ENCODE measurements at places on chromosomes 5 and 9.

DNA sequence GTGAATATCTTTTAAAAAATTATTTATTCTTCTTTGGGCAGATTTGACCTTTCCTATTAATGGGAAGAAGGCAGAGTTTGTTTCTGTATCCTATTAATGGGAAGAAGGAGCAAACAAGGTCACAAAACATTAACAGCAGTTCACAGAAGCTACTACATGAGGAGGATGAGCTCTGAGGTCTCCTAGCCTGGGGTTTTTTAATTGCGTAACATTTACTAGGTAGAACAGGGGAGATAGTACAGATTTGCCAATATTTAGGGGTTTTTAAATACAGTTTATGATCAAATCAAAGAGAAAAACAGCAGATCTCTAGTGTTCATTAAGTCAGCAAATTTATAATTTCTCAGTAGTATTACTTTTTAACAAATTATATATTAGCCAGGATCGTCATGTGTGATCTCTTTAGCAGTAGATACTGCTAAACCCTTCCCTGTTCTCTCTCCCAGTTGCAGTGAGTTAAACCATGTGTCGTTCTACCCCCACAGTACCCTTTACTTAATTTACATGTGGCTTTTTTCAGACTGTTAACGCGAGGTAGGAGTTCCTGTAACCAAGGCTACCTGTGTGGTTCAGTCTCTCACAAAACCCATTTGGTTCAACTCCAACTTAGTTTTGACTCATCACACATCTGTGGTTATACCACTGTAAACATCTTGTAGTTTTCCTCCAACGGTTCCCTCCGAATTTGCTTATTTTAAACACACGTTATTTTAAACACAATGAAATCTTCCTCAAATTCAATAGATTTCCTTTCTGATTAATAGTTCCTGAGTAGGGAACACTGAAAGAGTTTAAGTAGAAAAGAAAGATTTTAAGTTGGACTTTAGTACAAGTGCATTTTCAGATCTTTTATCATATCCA, 13.3 kb downstream of the SLC25A46 start:
- no peak for DNase-seq

GRCh38 chr5:43006424-43007202, 33.5 kb downstream of the ANXA2R start:
- no peak for DNase-seq

DNA sequence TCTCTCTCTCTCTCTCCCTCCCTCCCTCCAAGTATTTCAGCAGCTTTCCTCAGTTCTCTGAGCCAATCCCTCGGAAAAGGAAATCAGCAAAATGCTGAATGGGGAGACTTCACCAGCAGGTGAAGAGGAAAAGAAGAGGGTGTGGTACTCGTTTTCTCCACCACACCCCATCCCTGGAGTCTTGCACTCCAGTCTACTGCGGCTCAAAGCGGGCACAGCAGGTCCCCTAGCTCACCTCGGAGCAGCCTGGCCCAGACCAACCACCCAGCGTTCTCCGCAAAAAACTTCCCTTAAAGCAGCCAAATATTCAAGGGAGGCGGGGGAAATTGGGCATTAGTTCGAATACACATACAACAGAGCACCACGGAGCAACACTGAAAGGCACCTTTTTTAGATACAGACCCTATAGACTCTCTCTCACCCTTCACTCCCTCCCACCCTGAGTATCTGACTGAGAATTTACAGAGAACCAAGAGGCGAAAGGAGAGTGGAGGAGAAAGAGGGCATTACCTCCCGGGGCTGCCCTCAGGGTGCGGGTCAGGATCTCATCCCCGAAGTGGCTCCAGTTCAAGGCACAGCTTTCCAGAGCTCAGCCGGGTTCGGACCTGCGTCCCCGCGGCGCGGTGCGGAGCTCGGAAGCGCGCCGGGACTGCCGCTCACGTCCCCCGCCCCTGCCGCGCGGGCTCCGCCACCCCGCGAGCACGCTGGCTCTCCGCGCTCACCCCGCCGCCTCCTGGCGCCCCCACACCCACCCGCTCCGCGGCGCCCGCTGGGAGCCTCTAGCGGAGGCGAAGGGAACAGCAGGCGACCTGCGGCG, 1638.5 kb upstream of the C9orf72 start:
- peak; percentile 56 for DNase-seq

DNA sequence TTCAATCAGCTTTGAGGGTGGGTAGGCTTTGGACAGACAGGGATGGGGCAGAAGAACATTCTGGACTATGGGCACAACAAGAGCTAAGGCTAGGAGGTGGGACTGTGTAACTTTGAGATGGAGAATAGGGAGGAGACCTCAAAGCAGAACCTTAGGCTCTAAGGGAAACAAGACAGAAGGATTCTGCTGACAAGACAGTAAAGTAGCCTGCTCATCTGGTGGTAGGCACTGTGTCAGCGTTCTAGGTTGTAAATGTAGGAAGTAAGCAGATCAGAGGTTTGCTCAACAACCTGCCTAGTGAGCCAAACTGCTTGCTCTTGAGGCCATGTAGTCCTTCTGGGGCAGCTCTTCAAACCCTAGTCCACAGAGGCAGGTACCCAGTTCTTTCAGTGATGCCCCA, 15.0 kb upstream of the IL12B start:
- no peak for DNase-seq

- no peak for DNase-seq
These were observed 37.4 kb upstream of the TTC1 start for GRCh38 chr5:159971514-159971913.

DNA sequence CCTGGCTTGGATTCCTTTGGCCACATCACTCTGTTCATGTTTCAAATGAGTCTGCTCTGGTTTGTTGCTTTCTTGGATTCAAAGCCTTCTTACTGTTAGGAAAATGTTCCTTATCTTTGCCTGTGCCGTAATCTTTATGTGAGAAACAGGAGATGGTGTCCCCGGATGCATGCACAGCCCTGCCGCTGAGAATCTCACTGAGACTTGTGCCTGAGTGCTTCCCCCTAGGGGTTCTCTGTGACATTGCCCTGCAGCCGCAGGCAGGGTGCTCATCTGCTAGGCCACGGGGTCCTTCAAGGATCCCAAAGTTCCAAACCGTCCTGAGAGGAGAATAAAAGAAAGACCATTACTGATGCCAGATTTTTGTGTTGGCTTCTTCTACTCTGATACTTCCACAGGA, 81.4 kb upstream of the ANKRD55 start:
- DNase-seq = peak; percentile 8

- DNase-seq = no peak
These were observed 631.4 kb upstream of the DMAC1 start for GRCh38 chr9:8430945-8431344.

- no peak for DNase-seq
These were observed 3.9 kb downstream of the MCIDAS start for GRCh38 chr5:55222985-55223811.

DNA sequence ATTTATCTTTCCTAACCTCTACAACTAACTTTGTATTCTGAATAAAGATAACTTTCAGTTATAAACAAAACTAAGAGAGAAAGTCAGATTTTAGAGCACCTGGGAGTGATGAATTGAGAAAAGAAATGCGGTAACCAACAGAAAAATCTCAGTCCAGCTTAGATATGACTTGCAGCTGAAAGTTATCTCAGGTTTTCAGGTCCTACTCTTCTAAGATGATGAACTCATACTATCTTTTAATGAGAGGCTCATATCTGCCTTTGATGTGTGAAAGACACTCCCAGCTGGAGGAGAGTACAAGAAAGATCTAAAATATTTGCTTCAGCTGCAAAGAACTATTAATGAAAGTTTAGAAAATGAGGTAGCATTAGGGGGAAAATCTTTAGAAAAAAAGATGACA, 190.5 kb downstream of the DENND1A start:
- no peak for DNase-seq

- DNase-seq = no peak
These were observed 20.4 kb downstream of the FAT2 start for GRCh38 chr5:151570512-151571269.

- DNase-seq = no peak
These were observed 243.3 kb upstream of the ACTBL2 start for GRCh38 chr5:57725658-57726504.

DNA sequence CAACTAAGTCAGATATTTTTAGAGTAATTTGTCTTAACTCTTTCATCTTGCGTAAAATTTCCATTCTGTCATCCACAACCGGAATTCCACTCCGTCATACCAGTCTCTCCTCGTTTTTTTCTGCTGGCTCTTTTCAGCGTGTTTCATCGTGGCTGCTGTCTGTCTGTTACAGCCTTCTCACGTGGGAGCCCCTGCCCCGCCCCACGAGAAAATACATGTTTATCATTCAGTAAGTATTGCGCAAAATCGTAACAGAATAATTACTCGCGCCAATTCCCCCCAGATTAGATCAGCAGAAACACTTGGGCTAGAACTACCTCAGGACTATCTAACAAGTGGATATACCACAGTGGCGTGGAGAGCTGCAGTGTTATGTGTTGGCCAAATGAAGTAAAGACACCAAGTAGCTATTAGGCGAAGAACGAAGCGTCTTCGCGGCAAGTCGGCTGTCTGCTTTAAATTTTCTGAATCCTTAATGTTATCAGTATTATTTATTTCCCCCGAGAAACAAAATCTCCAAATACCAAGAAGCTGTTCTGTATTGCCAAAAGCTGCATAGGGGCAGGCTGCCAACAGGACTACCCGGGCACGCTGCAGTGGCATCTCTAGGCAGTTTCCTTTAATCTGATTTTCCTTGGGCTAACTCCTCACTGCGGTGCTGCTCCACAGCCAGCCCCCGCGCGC, 566 bp upstream of the FOCAD start:
- no peak for DNase-seq

DNA sequence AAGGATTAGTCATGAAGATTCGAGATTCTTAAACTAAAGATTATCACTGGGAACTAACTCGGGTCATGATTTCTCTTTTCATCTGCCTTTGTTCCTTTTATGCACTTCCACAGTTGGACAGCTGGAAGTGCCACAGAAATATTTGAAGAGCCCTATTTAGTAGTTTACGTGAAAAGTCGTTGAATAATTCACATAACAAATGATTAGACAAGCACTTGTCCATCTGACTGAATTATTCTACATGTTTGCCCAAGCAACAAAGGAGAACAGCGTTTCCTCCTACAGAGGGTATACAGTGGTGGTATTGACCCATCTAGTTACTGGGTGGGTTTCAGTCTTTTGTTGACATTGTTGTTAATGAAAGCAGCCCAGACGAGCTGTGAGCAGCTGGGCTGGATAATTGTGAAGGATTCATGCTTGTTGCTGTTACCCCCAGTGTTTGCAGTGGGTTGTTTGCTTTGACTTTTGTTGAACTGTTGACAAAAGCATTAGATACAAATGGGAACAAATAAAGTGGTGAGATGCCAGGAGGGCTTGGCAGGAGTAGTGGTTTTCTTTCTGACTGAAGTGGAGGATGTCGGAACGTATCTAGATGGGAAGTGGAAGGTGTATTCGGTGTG, 96.2 kb downstream of the TLE4 start:
- no peak for DNase-seq

- no peak for DNase-seq
These were observed 320.1 kb downstream of the AGTPBP1 start for GRCh38 chr9:85421641-85422040.

DNA sequence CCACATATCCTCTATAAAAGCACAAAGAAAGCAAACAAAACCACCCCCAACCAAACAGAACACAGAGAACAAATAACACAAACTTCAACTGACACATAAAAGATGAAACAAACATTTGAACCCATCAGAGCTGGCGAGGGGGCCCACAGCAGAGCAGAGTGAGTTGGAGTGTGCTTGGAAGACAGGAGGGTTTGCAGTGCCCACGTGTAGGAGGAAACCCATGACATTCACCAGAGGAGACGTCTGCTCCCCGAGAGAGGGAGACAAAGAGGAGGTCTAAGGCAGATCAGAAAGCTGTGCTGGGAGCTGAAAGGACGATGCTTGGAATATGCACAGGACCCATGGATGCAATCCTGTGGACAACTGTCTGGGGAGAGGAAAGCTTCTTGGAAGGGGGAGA, 27.0 kb downstream of the MRPL36 start:
- peak; percentile 24 for DNase-seq

DNA sequence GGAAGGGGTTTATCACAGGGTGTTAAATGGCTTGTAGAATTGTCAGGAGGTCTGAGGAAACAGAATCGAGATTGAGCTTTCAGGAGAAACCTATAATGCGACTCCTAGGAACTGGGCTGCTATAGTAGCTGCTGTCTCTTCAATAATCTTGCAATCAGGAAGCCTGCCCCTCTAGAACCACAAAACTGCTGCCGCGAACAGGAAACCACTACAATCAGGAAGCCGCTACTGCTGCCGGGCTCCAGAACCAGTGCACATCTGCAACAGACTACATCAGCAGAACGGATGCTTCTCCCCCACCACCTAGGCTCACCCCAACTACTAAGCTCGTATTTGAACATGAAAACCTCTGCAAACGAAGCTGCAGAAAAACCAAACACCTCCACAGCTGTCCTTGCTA, 31.6 kb downstream of the TNFSF8 start:
- DNase-seq = no peak

DNA sequence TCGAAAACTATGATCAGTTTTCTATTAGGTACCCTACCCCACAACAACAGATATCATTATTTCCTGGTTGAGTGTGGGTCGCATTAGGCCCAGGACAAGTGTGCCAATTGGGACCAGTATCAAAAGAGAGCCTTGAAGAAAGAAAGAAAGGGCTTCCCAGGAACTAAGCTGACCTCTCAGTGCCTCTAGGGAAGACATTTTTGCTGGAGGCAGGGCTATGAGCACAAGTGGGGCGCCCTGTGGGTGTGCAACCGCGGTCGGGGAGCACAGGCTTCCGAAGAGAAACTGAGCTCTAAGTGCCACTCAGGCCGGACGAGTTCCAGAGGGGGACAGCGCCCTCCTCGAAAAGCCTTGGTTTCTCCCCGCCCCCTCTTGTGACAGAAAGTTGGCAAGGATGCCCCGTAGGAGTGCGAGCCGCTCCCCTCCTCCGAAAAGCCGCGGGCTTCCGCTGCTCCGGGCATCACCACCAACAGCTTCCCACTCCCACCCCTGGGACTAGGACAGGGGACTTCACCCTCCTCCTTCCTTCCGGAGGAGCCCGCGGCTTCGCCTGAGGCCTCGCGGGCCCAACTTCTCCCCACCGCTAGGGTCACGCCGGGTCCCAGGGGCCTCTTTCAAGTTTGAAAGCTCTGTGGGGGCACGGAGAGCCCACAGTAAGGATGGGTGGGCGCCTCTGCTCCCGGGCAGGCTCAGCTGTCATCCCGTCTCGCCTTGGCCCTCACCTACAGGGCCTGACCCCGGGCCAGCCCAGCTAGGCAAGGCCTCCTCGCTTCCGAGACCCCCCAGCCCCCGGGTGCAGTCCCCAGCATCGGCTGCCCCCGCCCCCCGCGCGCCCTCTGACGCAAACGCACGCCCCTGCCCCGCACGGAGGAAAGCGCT, 2.0 kb downstream of the NR2F1-AS1 start:
- no peak for DNase-seq

GRCh38 chr5:65018763-65019162, 250.0 kb downstream of the CWC27 start:
- DNase-seq = no peak

DNA sequence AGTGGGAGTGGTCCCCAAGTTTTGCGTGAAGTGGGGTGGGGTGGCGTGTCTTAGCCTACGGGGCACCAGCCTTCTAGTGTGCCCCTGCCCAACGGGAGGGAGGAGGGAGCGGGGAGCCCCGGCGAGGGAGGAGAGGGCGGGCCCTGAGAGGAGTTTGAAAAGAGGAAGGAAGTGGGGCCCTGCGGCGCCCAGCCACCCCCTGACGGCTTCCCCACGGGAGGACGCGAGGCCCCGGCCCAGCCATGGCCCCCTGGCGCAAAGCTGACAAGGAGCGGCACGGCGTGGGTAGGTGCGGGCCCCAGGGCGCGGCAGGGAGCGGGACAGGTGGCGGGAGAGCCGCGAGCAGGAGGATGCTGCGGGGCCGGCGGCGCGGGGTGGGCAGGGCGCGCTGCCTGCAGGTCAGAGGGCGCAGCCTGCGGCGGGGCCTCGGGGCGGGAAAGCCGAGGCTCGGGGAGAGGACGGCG, at the start of gene DOCK2:
Gene DOCK2, plus strand, starts transcription at position 191 of the 464 bp plus-strand sequence. Its CDS starts 52 bp downstream, at position 243.
- peak; percentile 36 for DNase-seq
